ENCODE measurements at places on chromosomes 7 and 10.

DNA sequence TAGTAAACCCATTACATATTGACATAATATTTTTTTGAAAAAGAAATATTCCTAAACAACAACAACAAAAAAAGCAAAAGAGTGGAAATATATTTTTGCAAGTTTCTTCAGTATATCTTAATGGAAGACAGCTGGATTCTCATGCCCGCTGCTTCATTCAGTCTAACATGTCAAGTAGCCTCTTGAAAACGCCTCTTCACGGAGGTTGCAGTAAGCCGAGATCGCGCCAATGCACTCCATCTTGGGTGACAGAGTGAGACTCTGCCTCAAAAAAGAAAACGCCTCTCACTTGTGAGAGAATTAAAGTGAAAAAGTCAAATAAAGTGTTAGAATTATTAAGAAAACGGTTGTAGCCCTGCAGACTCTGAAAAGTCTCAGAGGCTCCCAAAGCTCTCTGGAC lies 1.3 kb downstream of the CUTC start:
- DNase-seq = no peak

GRCh38 chr7:121960678-121961077 lies 87.7 kb downstream of the PTPRZ1 start:
- DNase-seq = no peak

- DNase-seq = no peak
These were observed 80.1 kb downstream of the ZFAND4 start for GRCh38 chr10:45592432-45592831.

DNA sequence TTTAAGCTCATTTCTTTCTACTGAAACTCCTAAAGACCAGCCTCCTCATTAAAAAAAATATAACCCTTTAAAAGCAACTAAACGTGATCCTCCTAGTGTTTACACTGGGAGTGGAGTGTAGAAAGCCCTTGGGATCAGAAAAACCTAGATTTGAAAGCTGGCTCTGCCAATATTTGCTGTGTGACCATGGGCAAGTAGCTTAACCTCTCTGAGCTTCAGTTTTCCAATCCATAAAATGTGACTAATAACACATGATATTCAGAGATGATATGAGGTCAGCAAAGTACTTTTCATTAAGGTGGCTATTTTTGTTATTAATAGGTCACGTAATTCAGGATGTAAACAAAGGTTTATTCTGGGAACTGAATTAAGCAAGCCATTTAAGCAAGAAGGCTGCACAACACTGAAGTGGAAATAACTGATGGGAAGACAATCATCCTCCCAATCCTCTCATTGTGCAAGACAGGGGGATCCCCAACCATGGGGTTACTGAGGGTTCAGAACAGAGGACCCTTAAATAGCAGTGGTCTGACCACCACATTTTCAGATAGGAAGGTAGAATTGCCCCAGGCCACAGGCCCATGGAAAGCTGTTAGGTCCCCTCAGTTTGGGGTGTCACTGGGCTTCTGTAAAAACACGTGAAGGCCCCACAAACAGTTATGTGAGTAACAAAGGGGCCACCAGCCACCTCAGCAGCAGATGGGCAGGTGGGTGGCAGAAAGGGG lies 49.1 kb upstream of the EEPD1 start:
- DNase-seq = no peak

DNA sequence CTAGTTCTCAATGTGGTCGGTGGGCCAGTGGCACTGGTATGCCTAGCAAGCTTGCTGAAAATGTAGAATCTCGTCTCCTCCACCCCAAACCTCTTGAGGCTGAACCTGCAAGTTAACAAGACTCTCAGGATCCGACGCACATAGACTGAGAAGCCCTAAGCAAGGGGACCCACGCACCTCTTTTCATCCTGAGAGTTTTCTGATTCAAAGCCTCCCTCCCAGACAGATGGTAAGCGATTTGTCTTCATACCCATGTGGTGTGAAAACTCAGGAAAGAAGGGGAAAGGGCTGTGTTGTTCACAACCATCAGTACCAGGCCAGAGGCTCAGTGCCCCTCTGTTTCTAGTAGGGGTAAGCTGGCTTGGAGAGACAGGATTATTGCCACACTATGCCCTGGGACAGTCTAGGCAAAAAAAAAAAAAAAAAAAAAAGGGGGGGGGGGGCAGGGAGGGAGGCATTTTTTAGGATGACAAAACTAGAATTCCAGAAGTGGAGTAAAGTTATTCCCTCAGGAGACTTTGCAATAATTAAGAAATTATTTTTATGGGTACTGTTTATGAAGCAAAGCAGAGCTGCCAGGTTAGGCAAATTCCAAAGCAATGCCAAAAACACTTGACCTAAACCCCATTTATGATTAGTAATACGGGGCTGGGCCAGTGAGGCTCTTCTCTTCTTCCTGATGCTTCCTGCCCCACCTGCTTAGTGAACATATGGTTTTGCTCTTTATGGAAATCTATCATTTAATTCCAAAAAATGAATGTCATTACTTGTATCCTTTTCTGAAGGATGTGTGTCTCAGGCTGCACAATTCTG lies 117.6 kb upstream of the PDLIM1 start:
- DNase-seq = no peak

DNA sequence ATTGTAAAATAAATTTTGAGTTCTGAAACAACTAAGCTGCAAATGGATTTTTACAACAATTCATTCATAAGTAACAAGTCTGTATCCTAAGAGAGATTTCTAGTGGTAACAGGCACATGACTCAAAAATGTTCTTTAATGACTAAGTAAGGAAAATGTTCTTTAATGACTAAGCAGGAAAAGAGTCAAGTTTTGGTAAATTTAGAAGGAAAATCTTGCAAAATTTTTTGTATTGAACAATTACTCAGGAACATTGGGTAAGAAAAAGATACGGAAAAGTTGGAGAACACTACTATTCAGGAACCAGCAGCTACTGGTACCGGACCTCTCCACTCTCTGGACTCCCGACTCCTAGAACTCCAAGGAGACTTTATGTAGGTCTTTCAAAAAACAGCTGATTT lies 33.5 kb downstream of the HYCC1 start:
- no peak for DNase-seq

- no peak for DNase-seq
These were observed 2.3 kb upstream of the CREB5 start for GRCh38 chr7:28409716-28410627.

DNA sequence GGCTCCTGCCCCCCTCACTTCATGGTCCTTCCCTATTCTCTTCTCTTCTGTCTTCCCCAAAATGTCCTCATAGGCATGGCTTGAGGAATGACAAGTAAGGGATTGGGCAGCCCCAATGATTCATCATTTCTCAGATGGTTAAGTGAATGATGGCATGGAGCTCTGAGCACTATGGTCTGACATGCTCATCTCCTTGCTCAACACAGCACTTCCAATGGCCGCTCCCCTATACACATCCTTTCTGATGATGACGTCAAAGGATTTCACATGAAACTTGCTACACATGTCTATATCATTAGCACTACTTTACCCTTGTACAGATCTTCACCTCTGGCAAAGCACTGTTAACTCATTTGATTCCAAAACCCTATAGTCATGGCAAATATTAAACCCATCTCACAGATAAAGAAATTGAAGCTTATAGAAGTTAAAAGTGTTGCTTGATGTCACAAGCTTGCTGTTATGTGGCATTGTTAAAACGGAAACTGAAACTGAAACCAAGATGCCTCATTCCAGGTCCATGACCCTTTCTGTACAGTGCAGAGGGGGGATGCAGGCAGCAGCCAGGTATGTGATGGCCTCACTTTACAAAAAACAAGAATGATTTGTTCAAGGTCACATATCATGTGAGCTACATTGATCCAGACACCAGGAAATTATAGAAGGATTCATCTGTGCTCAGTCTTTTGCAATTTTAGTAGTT lies 90.0 kb upstream of the PLXNA4 start:
- no peak for DNase-seq

GRCh38 chr7:27094304-27095049 lies 1.3 kb downstream of the HOXA1 start:
- DNase-seq = no peak

GRCh38 chr7:106450716-106451115 lies 165.9 kb upstream of the NAMPT start:
- no peak for DNase-seq

GRCh38 chr10:125844751-125845221 lies 21.4 kb downstream of the BCCIP start:
- no peak for DNase-seq

GRCh38 chr7:44172352-44172751 lies 16.9 kb downstream of the GCK start:
- DNase-seq = no peak

- DNase-seq = no peak
These were observed 718.5 kb downstream of the AUTS2 start for GRCh38 chr7:70316745-70317144.

- no peak for DNase-seq
These were observed 376.6 kb downstream of the SORCS3 start for GRCh38 chr10:105017691-105018090.

- no peak for DNase-seq
These were observed 966.0 kb downstream of the LRMDA start for GRCh38 chr10:76397181-76398042.

DNA sequence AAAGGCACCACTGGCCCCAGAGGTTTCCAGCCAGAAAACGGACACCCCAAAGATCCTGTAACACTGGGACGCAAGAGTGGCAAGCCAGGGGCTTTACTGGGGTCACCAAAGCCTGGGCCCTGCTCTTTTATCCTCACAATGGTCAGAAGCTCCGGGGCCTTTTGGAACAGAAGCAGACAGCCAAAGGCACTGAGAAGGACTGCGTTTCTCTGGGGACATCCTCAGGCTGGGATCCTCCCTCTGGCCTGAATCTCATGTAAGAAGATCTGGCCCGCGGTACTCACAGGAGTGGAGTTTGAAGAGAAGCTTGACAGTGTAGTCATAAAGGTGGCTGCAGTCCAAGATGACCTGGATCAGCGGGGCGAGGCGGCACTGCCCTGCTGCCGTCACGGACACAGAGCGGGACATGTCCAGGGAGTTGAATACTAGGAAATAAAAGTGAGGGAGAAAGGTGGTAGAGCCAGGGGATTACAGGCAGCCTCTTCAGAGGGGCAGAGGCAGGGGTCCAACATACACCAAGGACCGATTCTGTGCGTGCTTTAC lies 81.4 kb downstream of the SPDYE5 start:
- DNase-seq = no peak

- DNase-seq = no peak
These were observed 53.9 kb downstream of the MYL10 start for GRCh38 chr7:101575168-101575567.

DNA sequence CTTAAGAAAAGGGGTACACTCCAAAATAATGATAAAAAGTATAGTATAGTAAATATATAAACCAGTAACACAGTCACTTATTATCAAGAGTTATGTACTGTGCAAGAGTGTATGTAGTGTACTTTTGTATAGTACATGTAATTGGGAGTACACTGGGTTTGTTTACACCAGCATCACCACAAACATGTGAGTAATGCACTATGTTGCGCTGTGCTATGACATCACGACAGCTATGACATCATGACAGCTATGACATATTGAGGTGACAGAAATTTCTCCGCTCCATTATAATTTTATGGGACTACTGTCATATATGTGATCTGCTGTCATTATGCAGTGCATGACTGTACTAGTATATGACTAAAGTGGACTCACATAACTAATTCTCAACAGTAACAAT lies 84.6 kb downstream of the KMT2C start:
- no peak for DNase-seq

- no peak for DNase-seq
These were observed 151.6 kb downstream of the CACNA2D1 start for GRCh38 chr7:82291931-82292330.

GRCh38 chr7:39695852-39696586 lies 72.6 kb downstream of the RALA start:
- DNase-seq = no peak

DNA sequence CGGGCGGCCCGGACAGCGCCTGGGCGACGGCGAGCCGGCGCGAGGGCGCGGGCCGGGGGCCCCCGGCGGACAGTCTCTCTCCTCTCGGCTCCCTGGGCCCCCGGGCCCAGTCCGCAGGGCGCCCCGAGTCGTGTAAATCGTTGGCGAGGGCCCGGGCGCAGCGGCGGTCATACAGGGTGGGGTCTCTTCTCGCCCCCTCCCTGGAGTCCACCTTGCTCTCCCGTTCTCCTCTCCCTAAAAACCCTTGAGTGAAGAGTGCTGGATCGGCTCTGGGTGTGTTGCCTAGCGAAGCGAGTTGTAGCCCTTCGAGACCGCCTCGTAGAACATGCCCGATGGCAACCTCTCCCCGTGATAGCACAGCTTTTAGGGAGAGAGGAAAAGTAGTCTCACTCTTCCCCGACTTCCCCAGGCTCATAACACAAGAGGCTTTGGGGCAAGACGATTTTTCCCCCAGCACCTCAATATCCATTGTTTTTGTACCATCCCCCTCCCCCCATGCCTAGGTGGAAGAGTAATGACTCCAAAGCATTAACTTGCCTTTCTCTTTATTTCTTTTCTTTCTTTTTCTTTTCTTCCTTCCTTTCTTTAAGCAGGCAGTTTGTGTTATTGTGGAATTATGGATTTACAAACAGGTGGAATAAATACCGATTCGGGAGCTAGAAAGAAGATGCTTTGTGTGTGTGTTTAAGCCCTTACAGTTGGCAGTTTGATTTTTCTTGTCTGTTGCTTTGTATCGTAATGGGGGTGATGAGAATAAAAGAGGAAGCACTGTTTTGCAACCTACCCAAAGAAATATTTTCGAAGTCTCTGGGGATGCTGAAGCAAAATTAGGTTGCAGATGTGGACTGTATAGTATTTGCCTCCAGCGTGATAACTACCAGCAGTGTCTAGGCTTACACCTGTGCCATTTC lies 822 bp downstream of the SHOC2 start:
- DNase-seq = no peak

GRCh38 chr10:111261081-111261615 lies 184.3 kb downstream of the ADRA2A start:
- no peak for DNase-seq

DNA sequence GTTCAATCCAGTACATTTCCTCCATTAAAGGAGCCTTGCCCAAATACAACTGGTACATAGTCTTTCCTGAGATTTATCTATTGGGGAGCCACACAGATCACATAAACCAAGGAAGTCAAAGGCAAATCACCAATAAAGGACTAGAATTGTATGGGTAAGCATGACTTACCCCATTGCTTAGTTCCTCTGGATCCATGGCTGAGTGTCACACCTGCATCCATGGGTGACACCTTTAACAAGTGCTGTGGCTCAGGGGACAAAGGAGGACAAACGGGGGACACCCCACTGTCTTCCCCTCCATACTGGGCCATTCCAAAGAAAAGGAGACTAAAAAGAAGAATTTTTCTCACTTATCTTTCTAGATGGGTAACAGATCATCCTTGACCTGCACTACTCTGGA lies 30.4 kb downstream of the ZNF92 start:
- DNase-seq = no peak

GRCh38 chr10:60420991-60421894 lies 31.6 kb upstream of the ANK3 start:
- no peak for DNase-seq
